ENCODE measurements at places on chromosomes 3 and 15. TPM values are rescaled to one million over a fixed set of nuclear protein-coding genes. Genes with fewer than 3 reads are reported as not detected.

DNA sequence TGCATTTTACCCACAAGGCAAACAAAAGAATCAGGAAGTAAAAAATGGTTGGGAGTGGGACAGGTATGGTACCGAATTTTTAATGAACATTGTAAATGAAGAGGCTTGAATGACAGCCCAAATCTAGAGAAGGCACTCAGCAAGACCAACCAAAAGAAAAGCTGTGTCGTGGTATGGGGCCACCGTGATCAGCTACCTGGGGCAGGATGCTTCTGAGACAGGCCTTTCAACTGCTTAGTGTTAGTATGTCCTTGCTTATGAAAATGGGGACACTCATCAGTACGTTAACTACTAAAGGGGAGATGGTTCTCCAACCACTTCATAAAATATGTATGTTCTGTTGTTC lies 228.7 kb upstream of the ST8SIA2 start:
- no peak for DNase-seq

DNA sequence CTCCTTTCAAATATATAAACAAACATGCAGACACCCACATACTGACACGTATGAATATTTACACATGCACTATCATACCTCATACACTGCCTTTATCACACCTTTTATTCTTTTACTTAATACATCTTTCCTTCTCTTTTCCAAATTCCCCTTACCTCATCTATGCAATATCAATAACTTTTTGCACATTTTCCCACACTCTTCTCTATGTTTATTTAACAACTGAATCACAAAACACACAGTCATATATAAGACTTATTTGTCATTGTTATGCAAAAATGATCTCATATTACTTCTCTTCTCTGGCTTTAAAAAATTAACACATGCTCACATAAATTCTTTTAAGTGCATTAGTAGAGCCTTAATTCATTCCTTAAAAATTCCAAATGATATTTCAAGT lies 461.4 kb downstream of the DIPK2A start:
- no peak for DNase-seq

DNA sequence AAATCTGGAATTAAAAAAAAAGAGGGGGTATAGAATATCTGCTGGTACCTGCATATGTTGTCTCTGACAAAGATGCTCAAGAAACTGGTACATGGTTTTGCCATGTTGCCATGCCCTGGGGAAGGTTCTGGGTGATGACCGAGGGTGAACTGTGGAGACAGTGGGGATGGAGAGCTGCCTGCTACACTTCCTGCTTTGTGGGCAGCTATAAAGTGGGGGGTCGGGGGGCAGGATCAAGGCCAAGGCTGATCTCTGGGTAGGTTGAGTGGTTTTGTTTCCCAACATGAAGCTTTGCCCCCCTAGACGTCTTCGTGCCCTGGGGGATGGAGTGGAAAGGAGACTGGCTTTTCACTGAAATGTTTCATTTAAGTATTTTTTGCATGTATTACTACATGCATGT lies 74.6 kb downstream of the IQSEC1 start:
- DNase-seq, result no peak

GRCh38 chr3:123880998-123881561 lies 3.1 kb downstream of the MYLK start:
- DNase-seq, result peak; percentile 63

Gene MEX3B
- total RNA-seq, result 7.0 TPM

Gene HYAL1
- 5.8 TPM for total RNA-seq
